Stimulated activated CD4-positive, alpha-beta T cell treated with anti-CD3 and anti-CD28 coated beads, Interleukin-1b, Interleukin-23, amount 100 ng/mL, for 24 hours (primary cell): ENCODE measurements at places on chromosomes 11 and 22.

- no peak for DNase-seq
Measured at GRCh38 chr11:2668876-2669275, 30.9 kb downstream of the KCNQ1OT1 start.

DNA sequence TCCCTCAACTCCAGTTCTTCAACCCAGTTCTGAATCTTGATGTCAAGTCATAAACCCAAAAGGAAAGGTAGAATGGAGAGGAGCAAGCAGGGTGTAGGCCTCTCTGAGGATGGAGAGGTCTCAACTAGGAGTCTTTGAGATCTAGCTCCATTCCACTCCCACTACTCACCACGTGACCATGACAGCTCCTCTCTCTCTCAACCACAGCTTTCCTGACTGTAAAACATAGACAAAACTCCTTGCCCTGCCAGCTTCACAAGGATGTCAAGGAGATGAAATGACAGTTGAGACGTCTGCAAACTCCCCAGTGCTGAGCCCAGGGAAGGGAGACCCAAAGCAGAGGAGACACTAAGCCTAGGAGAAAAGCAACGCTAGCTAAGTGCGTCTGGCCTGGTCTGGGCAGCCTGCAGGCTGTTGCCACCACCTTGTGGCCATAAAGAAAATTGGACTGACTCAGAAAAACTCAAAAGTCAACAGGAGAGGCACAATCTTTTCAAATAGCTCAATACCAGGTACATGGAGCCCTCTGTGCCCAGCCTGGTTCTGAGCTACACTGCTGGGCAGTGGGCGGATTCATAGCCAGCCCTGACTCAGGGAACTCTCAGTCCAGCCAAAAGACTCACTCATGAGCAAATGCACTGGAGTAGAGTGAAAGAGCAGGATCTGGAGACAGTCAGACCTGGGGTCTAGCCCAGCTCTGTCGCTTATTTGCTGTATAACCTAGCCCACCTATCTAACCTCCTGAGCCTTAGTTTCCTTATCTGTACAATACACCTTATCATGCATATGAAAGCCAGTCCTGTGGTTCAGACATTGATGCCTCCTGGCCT, 3.4 kb downstream of the CLPB start:
- no peak for DNase-seq

- DNase-seq = no peak
Measured at GRCh38 chr11:28834877-28835276, 726.7 kb downstream of the METTL15 start.

DNA sequence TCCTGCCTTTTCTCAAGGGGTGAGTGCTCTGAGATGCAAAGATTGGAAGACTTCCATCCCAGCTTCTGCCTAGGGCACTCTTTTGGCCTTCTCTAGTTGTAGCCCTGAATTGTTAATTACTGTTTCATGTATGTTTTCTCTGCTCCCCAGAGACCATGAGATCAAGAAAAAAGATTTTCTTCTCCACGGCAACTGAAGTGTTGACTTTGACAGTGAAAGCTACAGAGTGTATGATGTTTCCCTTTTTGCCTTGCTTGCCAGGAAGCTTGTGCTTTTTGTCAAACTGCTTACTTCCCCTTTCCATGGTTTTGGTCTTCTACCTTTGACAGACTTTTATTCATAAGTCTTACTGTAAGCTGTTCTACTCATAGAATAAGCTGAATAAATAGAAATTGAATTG, 23.3 kb upstream of the EIF3D start:
- DNase-seq = no peak

- no peak for DNase-seq
Measured at GRCh38 chr11:32382339-32383049, 52.8 kb downstream of the WT1 start.

DNA sequence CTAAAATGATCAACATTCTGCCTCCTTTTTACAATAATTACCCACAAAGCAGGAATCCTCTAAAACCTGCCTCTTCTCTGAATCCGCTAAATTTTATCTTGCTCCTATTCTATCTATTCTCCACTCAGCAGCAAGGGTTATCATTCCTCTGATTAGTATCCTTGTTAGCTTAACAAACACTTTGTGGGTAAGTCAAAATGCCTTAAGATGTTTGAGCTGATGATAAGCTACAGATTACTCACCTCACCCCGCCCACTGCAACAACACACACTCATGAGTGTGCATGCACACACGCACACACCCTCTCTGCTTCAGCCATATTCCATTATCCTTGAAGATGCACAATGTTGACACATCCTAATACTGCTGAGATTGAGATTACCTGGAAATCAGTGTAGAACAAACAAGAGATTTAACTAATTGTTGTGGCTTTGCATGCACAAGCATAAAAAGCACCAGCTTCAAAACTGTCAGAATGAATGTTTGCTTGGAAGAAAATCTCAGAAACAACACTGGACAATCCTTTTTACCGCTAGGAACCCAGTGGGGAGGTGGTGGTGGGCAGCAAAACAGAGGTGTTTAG, 130.9 kb downstream of the BBOX1 start:
- no peak for DNase-seq

DNA sequence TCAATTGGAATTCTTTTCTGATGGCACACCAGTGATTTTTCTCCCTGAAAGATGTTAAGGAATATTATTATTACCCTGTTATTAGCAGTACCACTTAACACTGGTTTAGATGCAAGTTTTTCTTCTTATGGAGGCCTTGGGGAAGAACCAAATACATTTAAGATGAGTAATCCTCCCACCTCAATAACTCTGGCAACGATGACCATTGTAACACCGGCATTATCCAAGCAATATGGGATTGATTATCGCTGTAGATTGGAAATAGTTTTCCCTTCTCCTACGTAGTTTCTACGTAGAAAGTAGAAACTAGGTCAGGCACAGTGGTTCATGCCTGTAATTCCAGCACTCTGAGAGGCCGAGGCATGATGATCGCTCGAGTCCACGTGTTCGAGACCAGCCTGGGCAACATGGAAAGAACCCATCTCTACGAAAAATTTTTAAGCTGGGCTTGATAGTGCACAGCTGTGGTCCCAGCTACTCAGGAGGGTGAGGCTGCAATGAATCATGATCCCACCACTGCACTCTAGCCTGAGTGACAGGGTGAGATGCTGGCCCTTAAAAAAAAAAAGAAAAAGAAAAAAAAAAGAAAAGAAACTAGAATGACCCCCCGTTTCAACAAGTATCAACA, 45.5 kb downstream of the PACSIN2 start:
- DNase-seq = no peak

DNA sequence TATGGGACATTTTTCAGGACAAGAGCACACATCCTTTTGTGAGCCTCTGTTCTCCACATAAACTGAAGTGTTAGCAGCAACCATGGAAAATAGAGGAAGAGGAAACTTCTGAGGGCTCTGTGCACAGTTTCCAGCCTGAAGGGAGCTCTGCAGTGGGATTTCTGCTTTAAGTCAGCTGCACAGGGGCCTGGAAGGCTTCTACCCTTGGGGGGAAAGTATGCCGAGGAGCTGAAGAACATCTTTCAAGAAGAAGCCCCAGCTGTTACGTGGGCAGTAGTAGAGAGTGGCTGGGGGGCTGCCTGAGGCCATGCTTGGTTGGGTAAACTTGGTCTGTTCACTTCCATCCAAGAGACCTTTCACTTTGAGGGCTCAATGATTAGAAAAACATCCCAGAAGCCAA, 82.7 kb upstream of the EED start:
- no peak for DNase-seq

DNA sequence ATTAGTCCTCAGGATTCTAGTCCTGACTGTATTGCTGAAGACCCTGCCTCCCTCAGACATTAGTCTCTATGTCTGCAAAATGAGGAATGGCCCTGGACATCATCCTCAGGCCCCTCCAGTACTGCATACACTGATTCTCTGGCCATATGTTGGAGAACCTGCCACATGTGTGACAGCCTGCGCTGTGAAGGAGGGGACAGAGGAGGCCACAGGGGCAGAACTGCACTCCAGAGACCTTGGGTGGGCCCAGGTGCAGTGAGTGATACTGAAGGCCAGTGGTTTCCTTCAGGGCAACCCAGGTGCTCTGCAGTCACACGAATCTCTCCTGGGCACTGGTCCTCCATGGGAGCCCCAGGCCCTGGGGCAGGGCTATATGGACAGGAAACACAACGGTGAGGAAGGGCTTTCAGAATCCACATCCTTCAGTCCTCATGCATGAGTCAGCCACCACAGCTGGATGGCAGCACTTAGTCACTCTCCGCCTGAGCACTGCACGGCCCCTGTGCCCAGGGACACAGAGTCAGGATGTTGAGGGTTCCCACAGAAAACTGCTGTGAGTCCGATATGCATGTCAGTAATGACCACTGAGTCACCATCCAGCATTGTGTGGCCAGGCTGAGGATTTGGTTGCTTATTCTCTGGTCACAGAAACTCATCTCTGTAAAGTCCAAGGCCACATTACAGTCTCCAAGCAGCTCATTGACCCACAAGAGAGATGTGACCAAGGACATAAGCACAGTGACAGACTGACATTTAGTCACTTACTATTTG, 39.7 kb downstream of the ME3 start:
- DNase-seq = no peak

DNA sequence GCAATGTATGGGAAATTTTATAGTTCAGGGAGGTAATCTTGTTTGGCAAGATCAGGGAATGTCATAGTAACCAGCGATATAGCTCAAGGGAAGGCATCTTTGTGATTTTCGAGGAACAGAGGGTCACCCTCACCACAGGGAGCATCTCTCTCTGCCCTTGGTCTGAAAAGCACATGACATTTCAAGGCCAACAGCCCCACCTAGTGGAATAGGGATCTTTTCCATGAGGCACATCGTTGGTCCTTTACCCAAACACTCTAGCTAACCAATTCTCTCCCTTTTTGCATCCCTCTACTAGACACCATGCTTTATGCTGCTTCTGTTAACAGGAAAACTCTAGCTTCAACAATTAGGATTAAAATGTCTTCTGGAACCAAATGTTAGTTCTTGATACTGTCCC, 179.0 kb downstream of the GRM5 start:
- peak; percentile 5 for DNase-seq

DNA sequence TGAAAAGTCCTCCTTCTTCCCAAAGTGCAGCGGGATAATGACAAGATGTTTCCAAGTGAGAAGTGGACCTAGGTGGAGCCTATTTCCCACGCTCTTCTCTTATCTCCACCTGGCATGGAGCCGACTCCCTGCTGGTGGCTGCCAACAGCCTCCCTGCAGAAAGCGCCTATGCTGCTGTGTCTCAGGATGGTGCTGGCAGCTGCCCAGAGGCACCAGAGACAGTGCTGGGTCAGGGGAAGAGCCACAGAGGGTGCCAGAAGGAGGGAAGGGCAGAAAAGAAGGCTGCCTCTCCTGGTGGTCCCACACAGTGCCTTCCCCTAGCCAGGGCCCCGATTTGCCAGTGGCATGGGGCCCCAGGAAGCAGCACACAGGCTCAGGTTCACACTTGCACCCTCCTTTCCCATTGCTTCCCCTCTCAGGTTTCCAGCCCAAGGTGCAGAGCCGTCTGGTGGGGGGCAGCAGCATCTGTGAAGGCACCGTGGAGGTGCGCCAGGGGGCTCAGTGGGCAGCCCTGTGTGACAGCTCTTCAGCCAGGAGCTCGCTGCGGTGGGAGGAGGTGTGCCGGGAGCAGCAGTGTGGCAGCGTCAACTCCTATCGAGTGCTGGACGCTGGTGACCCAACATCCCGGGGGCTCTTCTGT, 19.0 kb downstream of the CD5 start:
- DNase-seq = no peak

GRCh38 chr11:133215596-133216230, 316.6 kb downstream of the OPCML start:
- DNase-seq = no peak

DNA sequence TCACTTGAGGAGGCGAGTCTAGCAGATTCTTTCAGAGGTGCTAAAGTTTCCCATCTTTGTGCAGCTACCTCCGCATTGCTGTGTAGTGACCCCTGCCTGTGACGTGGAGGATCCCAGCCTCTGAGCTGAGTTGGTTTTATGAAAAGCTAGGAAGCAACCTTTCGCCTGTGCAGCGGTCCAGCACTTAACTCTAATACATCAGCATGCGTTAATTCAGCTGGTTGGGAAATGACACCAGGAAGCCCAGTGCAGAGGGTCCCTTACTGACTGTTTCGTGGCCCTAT, 8.9 kb upstream of the SAMM50 start:
- no peak for DNase-seq

DNA sequence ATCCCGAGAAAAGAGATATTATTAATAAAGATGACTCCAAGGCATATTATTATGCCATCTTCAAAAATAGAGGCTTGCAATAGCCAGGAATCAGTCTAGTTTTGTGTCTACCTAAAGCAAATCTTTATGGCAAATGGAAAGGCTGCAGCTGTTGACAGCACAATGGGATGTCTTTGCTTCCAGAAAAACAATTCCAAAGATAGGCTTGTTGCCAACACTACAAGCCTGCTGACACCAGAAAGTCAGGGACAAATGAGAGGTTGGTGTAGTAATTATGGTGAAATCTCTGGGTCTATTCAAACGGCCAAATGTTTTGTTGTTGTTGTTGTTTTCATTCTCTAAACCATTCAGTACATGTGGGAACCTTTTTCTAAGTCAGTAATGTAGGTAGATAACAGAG, 101.8 kb downstream of the LUZP2 start:
- DNase-seq = no peak

DNA sequence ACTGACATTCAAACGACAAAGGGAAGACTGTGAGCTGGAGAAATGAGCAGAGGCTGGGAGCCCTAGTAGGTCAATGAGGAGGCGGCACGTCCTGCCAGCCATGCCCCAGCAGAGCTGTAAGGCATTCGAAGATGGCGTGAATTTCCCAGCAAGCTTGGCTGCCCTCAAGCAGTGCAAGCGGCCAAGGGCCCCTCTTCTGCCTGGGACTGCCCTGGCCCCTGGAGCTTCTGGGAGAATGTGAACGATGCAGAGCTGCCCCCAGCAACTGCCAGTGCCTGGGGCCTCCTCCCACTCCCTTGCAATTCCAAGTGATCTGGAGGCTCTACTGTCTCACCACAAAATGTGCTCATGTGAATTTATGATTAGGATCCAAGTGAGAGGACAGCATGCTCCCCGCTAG, 4.3 kb downstream of the PPM1F start:
- no peak for DNase-seq

DNA sequence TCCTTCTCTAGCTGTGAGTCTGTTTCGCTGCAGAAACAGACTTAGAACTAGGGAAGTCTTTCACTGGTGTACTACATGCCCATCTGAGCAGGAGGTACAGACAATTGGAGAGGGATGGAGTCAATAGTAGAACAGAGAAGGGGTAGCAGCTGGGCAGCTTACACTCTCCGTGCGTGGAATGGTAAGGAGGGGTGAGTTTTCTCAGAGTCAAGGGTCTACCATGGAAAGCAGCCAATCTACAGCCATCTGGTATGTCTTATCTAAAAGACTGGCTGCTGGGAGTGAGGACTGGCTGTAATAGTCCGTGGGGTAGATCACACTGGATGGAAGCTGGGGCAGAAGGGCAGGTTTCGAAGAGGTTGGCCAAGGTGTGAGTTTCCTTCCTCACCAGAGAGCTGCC, 137.3 kb upstream of the TENM4 start:
- DNase-seq = no peak

- DNase-seq = no peak
Measured at GRCh38 chr11:95796501-95796900, 6.2 kb downstream of the CEP57 start.

GRCh38 chr11:8962841-8963240, 1.4 kb downstream of the TMEM9B start:
- no peak for DNase-seq

GRCh38 chr11:225734-226453, 10.2 kb downstream of the SIRT3 start:
- no peak for DNase-seq

GRCh38 chr11:8363921-8364320, 100.2 kb upstream of the LMO1 start:
- DNase-seq = no peak
